ENCODE measurements at places on chromosomes 1 and 21.

GRCh38 chr21:42644223-42645208 lies 8.9 kb upstream of the PDE9A start:
- DNase-seq: no peak

GRCh38 chr1:218299416-218299815 lies 14.3 kb downstream of the RRP15 start:
- peak; percentile 70 for DNase-seq

DNA sequence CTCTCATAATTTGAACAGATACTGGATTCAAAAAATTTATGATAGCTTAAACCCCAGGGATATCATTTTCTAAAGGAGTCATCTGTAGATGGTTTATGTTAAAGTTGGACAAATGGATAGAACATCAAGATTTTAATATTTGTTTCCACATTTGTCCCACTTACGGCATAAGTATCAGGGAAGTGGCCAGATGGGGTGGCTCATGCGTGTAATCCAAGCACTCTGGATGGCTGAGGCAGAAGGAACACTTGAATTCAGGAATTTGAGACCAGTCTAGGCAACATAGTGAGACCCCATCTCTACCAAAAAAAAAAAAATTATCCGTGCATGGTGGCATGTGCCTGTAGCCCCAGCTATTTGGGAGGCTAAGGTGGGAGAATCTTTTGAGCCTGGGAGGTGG lies 229.1 kb downstream of the GPR52 start:
- DNase-seq: no peak

DNA sequence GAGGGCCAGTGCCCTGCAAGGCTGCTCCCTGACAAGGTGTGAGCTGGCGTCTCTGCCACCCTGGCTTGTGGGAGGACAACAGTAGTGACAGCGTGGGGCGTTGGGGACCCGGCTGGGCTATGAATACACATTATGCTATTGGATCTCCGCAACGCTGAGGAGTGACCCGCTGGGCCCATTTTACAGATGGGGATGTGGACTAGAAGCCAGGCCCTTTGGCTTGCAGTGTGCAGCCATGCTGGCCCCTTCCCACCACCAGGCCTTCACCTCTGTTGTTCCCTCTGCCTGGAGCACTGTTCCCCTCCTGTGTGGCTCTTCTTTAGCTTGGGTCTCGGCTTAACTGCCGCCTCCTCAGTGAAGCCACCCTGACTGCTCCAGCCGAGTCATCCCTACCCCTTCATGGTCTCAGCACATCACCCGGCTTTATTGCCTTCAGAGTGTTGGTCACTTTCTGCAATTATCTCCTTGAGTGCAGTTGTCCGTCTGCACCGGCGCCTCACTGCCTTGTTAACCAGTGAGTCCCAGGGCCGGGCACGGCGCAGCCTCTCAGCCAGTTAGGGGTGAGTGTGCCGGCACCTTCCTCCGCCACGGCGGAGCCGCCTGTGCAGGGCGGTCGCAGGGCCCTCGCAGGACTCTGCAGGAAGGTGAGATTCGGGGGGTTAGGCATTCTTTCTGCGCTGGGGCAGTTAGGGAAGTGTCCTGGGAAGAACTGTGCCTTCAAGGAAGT lies 84.4 kb upstream of the ACTL8 start:
- no peak for DNase-seq

GRCh38 chr21:45864436-45864835 lies 117.1 kb upstream of the COL6A1 start:
- peak; percentile 40 for DNase-seq

- DNase-seq: no peak
These were observed 77.1 kb downstream of the PBX1 start for GRCh38 chr1:164635803-164636731.

- DNase-seq: peak; percentile 73
These were observed 178.4 kb downstream of the PSMG1 start for GRCh38 chr21:39004634-39005501.

GRCh38 chr1:108646265-108646647 lies 14.6 kb downstream of the HENMT1 start:
- no peak for DNase-seq

- no peak for DNase-seq
These were observed 129.0 kb upstream of the RUNX1 start for GRCh38 chr21:35178098-35178497.

DNA sequence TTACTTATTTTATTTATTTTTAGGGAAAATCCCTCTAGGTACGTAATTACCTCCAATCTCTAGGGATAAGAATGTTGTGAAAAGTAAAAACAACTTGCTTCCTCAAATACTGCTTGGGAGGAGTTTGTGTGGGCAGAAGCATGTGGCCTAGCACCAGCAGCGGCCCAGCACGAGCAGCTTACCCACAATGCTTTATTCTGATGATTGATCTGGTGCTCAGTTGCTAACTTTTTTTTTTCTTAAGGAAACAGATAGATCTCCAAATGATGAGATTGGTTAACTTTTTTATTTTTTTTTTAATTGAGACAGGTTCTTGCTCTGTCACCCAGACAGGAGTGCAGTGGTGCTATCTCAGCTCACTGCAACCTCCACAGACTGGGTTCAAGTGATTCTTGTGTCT lies 4.2 kb downstream of the CLIC6 start:
- DNase-seq: no peak

- no peak for DNase-seq
These were observed 224.8 kb downstream of the SIPA1L2 start for GRCh38 chr1:232404981-232405731.

- DNase-seq: peak; percentile 72
These were observed 433.4 kb upstream of the CAMK1G start for GRCh38 chr1:209150114-209150513.

DNA sequence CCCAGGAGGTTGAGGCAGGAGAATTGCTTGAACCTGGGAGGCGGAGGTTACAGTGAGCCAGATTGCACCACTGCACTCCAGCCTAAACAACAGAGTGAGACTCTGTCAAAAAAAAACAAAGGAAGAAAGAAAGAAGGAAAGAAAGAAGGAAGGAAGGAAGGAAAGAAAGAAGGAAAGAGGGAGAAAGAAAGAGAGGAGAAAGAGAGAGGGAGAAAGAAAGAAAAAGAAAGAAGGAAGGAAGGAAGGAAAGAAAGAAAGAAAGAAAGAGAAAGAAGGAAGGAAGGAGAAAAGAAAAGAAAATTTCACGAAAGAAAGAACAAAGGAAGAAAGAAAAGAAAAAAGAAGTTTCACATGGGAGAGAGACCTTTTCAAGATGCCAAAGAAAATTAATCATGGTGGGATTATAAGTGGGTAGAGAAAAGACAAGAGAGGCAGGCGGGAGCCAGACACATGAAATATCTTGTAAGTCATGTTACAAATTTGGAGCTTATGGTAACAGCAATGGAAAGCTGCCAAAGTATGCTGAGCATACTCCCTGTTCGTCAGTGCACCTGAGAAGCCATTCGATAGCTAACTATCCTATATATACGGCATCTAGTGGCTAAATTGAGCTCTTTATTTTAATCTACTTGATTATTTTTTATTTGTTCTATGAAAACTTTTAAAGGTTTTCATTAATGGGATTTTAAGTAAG lies 41.3 kb upstream of the TNFSF4 start:
- no peak for DNase-seq

DNA sequence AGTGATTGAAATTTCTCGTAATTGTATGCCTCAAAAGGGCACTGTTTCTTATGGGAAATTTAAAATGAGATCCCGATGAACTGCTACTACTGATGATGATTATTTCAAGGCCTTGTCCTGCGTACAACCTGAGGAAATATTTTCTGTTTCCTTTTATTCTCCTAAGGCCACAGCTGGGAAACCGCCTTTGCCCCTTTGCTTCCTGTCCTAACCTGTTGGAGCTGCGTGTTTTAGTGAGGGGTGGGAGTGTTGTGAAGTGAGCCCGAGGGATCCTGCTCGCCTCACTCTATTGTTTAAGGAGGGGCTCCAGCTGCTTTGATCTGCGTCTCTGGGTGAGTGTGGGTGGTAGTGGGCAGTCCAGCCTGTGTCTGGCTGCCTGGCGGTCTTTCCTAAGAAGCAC lies 14.4 kb downstream of the LAMC2 start:
- peak; percentile 52 for DNase-seq

GRCh38 chr1:111354584-111354983 lies 63.9 kb downstream of the CHIA start:
- no peak for DNase-seq

GRCh38 chr1:38059635-38060250 lies 13.2 kb upstream of the POU3F1 start:
- no peak for DNase-seq

- no peak for DNase-seq
These were observed 11.1 kb downstream of the NOC2L start for GRCh38 chr1:947958-948357.

- DNase-seq: no peak
These were observed 3.0 kb downstream of the MYOG start for GRCh38 chr1:203082571-203083462.

- no peak for DNase-seq
These were observed 5.0 kb downstream of the MTR start for GRCh38 chr1:236800002-236800620.

DNA sequence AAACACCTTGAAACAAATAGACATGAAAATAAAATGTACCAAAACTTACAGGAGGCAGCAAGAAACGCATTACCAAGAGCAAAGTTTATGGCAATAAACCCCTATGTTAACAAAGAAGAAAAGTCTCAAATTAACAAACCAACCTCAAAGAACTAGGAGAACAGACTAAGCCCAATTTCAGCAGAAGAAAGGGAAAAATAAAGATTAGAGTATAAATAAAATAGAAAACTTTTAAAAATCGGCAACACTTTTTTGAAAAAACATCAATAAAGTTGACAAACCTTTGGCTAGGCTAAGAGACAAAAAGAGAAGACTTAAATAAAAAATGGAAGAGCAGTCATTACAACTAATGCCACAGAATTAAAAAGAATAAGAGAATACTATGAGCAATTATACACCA lies 42.7 kb downstream of the SLC30A10 start:
- DNase-seq: no peak

DNA sequence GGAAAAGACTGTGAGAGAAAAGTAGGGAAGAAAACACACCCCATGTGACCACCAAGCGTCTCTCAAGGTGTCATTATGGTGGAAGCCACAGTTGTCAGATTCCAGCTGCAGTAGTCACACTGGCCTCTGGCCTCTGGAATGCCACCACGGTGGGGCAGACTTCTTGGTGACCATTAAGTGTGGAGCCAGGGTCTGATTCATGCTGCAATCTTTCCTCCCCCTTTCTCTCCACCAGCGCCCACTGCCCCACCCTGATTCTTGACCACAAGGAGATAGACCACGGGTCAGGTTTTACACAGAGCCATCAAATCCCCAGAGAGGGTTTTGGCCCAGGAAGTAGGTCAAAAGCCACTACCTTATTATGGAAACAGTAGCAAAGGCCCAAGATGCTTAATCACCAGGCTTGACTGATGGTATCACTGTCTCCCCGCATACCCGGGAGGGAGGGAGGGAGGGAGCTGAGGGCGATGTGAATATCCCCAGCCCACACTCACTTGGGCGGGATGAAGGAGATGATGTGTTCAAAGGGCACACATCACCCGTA lies 52.7 kb upstream of the GRHL3 start:
- peak; percentile 24 for DNase-seq

- DNase-seq: peak; percentile 30
These were observed 595 bp downstream of the AK2 start for GRCh38 chr1:33036051-33036525.

DNA sequence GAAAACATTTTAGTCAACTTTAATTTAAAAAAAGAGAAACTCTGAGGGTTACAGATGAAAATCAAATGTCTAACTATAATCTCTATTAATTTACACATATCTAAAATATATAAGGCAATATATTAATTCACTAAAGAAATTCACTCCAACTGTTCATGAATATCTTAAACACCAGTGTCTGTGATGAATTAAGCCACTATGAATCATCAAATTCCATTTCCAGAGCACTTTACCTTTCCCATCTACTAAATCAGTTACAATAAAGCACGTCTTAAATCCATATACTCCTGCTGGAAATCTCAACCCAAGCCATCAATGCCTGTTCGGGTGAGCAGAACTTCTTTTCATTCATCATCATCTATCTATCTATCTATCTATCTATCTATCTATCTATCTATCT lies 4.3 kb downstream of the TAF5L start:
- no peak for DNase-seq

- no peak for DNase-seq
These were observed 18.7 kb upstream of the PAPPA2 start for GRCh38 chr1:176444286-176444685.

- DNase-seq: no peak
These were observed 22.1 kb upstream of the TBX15 start for GRCh38 chr1:119010201-119010600.

GRCh38 chr21:37593015-37593414 lies 226.4 kb downstream of the DYRK1A start:
- DNase-seq: peak; percentile 56

- DNase-seq: no peak
These were observed at the start of gene CHODL for GRCh38 chr21:18244671-18245463. TSS of gene CHODL (plus strand) at chr21:18244833. CDS start at chr21:18245224, 391 bp downstream.

- no peak for DNase-seq
These were observed 35.4 kb upstream of the LHX4 start for GRCh38 chr1:180194546-180195207.

GRCh38 chr1:93708734-93709481 lies 27.3 kb upstream of the BCAR3 start:
- DNase-seq: no peak

DNA sequence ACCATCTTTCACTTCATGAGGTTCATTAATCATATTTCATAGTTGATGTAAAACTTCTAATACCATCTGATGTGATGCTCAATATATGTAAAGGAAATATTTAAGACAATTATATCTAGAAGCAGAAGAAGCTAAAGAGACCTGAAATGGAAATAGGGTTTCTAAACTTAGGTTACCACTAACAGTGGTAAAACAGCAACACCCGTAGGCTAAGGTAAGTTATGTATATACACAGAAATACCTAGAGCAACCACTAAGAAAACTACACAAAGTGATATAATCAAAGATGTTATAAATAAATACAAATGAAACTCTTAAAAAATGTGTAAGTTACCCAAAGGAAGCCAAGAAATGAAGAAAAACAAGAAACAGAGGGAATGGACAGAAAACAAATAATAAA lies 61.1 kb upstream of the TNFSF4 start:
- no peak for DNase-seq

GRCh38 chr1:5477716-5478115 lies 514.5 kb downstream of the NPHP4 start:
- DNase-seq: no peak

GRCh38 chr1:210687582-210688279 lies 359.0 kb downstream of the HHAT start:
- DNase-seq: no peak

GRCh38 chr1:201359031-201359872 lies 18.2 kb downstream of the TNNT2 start:
- DNase-seq: no peak

DNA sequence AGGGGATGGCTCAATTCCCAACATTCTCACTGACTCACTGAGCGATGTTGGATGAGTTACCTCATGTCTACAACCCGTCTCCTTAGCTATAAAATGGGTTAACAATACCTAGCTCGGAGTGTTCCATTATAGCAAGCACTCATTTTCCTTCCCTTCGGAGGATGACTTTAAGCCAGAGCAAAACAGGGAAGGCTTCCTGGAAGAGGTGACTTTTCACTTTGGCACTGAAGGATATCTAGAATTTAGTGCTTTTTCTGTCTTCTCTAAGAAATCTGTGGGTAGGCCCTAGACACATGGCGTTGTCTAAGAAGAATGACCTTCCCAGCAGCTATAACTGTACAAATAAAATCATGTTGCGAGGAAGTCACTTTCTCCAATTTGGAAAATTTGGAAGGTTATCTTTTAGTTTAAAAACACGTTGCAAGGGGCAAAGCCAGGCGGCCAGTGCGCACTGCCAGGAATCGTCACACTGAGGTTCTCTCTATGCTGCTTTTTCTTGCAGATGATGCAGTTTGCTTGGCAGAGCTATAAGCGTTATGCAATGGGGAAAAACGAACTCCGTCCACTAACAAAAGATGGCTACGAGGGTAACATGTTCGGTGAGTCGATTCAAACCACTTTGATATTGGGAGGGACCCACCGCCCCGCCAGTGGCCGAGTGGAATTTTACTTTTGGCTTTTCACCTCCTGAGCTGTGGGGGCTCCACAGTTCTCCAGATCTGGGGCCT lies 69.5 kb downstream of the MAN1C1 start:
- no peak for DNase-seq
